ENCODE measurements at places on chromosomes 16 and 17. TPM values are rescaled to one million over a fixed set of nuclear protein-coding genes. Genes with fewer than 3 reads are reported as not detected.

Gene HBA2
- 169 TPM for total RNA-seq

Gene PRAC1
- total RNA-seq = not detected

Gene ST3GAL2
- total RNA-seq = 49.0 TPM

Gene CLEC19A
- not detected for total RNA-seq

Gene PDILT
- not detected for total RNA-seq

Gene GP1BA
- total RNA-seq = 2.2 TPM
